Memory B cell (primary cell): ENCODE measurements at places on chromosomes 5 and 9.

DNA sequence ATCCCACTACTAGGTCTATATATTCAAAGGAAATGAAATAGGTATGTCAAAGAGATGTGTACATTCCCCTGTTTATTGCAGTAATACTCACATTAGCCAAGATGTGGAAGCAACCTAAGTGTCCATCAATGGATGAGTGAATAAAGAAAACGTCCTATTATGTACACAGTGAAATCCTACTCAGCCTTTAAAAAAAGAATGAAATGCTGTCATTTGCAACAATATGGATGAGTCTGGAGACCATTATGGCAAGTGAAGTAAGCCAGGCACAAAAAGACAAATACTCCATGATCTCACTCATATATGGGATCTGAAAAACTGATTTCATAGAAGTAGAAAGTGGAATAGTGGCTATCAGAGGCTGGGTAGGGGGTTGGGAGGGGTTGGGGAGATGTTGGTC is 909.1 kb upstream of the DMAC1 start:
- no peak for DNase-seq

- DNase-seq = no peak
These were observed 27.4 kb upstream of the CEP120 start for GRCh38 chr5:123450640-123451039.

- DNase-seq = no peak
These were observed 88.1 kb upstream of the HTR1A start for GRCh38 chr5:64050296-64050695.

DNA sequence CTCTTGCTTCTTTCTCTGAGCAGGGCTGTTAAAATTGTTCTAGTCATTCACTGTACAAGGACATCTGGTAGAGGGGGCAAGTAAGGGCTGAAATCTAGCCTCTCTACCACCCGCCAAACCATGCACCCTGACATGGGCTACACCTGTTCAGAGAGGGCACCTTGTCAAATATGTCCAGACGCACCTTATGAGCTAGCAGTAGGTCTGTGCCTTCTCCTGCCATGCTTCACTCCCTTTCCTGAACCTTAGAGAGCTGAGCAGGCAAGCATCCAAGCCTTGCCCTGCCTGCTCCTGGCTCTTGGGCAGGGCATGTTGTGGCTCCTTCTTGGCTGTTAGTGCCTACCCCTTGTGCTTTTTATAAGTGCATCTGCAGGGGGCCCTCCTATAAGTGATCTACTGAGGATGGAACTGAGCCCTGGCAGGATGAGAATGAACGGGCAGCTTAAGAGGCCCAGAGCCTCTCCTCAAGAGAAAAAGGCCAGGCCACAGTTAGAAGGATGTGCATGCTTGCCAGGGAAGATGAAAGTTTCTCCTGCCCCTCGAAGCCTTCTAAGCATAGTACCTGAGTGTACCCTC is 3.8 kb upstream of the NEUROG1 start:
- no peak for DNase-seq

DNA sequence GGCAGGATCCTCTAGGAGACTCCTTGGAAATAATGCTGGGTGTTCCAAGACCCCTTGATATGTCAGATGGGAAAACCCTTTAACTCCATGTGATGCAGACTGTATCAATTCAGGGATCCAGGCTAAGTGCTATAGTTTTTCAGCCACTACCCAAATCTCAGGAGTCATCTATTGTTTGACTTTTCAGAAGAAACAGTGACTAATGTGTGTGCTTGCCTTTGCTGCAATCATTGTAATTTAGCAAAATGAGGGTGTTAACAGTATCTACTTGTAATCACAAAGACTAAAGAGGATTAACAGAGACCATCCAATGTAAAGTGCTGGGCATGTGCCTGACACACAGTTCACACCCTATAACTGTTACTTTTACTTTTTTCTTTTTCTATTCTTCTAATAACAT is 309.6 kb upstream of the RFX3 start:
- no peak for DNase-seq

DNA sequence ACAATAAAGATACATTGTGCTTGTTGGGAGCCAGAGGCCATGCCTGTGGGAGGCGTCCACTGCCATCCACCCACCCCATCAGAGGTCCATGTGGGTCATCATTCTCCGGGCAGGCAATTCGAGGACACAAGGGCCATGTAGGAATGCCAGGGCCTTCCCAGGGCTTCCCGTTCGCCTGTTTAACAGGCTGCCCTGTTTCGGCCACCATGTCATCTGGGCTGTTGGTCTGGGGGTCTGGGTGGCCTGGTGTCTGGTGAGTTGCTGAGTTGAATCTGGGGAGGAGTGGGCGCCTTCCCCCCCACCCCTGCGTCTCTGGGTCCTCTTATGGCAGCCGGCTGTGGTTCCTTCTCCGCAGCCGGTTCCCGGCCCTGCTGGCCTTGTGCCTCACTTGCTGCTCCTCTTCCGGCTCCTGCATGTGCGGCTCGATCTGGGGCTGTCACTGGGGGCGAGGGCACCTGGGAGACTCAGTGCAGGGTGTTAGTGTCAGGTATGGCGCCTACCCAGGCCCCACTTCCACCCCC is 117.4 kb downstream of the WNK2 start:
- DNase-seq = no peak

DNA sequence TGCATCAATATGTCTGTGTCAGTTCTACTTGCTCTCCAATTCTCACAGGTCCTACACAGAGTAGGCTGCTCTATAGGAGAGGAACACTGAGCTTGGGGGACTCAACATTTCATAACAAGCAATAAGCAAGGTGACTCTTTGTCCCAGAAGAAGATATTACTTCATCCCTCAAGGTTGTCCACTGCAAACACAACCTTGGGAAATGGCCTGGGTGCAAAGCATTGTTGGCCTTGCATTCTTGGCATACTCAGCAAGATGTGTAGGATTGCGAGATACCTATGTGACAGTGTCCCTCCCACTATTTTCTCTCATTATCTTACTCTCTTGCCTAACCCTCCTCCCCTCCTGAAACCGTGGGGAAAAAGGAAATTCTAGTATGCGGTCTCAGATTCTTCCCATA is 169.8 kb upstream of the FREM1 start:
- no peak for DNase-seq
